ENCODE measurements at places on chromosomes 16 and 17.
A peak's percentile ranks its signal among the peaks of the same experiment; 100 is the strongest.

DNA sequence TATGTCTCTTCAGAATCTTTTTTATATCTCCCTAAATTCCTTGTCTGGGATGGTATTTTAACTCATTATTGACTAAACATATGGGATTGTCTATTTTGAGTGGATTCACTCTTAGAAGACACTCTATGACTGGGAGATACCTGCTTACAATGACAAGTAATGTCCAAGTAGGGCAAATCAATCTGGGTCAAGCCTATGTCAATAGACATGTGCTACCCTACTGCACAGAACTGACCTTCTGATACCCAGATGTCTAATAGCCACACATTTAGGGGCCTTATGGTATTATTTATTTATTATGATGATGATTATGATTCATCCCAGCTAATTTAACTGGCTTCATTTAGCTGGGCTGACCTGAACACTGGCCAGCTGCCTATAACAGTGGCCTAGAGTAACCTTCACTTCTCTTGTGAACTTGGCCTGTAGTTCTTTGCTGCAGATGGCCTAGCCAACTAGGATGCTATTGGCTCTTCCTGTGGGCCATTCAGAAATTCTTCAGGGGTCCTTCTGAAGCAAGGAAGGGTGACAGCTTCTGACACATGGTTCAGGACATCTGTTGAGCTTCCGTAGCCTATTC is 138.0 kb downstream of the ANKFN1 start:
- DNase-seq: no peak

- no peak for DNase-seq
These were observed 162.0 kb downstream of the CCDC182 start for GRCh38 chr17:57582881-57583756.

DNA sequence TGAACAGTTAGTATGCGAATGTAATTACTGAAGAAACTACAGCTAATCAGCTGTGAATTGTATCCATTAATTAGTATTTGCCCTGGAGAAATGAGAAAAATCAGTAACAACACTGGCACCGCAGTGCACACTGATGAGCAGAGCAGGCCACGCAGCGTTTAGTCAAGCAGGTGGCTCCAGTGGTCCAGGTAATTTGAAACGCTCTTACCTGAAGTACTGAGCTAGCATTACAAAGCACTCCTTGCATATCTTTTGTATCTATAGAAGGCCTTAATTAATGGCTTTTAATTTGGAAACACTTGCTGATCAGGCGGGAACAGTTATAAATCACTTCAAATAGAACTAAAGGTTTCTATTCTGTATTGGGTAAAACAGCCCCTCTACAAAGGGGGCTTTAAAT is 76.4 kb downstream of the TOX3 start:
- no peak for DNase-seq

DNA sequence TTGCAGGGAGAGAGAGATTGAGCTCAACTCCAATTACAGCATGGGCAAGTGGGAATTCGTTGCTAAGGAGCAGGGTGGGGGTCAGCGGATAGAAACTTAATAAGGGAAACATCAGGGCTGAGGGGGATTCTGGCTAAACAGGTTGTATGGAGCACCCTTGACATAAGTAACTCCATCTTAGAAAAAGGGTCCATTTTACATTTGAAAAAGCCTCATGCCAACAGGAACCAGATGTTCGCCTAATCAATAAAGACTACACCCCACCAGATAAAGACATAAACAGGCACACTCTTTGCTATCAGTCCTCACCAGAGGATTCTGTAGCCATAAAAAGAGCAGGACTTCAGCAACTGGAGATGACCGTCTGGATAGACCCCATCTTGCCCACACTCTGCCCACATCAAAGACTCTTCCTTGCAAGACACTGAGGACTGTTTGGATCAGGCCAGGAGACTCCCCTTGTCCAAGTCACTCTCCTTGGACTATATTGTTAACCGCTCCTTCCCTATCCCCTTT is 1.6 kb upstream of the LRRC75A start:
- DNase-seq: no peak

DNA sequence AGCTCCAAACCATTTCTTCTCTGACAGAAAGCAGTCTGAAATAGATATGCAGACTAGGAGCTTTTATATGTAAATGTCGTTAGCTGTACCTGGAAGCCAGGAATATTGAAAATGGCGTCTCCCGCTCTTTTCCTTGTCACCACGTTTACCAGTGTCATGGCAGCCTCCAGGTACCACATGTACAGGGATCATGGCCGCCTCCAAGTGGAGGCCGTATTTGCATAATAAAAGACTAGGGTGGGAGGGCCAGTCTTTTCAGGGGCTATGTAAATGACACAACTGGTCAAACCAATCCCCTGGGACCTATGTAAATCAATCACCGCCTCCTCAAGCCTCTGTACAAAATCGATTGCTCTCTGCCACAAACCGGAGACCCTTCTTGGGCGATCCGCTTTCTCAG is 54.3 kb downstream of the MYOCD start:
- DNase-seq: no peak

- DNase-seq: no peak
These were observed 5.8 kb upstream of the HOXB9 start for GRCh38 chr17:48631693-48632578.

DNA sequence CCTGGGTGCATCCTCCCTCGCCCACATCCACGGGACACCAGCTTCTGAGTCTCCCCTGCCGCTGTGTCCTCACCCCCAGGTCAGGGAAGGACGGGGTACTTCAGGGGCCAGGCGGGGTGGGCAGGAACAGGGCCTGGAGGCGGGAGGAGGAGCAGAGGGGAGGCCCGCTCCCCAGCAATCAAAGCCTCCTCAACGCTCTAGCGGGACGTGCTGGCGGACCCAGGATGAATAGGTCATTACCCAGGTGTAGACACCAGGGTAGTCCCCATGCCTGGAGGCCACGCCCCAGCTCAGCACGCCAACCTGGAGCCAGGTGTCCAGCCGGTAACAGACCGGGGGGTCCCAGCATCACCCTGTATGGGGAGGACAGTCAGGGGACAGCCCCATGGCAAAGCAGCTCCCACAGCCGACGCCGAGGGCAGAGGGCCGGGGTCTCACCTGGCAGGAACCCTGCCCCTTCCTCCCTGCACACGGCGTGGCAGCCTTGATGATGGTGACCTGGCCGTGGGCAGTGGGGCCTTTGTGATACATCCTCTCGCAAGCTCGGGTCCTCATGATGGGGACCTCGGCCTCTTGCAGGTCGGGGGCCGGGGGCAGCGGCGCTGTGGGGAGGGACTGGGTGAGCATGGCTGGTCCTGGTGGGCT is 24.2 kb downstream of the TPSD1 start:
- DNase-seq: no peak

DNA sequence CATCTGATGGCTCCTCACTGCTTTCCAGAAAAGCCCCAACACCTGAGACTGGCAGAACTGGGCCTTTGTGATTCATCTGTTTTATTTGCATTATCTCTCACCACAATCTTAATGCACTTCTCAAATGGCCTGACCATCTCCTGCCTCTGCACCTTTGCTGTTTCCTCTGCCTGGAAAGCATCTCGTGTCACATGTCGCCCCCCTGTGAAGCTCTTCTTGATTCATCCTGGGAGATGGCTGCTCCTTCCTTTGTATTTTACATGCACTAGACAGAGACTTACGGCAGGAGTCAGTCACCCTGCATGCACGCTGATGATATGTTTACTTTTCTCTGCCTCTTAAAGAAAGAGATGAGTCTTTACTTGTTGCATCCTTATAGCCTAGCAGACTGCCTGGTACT is 30.0 kb downstream of the HNF1B start:
- no peak for DNase-seq

- DNase-seq: no peak
These were observed 1.5 kb downstream of the GRB7 start for GRCh38 chr17:39738983-39739884.

DNA sequence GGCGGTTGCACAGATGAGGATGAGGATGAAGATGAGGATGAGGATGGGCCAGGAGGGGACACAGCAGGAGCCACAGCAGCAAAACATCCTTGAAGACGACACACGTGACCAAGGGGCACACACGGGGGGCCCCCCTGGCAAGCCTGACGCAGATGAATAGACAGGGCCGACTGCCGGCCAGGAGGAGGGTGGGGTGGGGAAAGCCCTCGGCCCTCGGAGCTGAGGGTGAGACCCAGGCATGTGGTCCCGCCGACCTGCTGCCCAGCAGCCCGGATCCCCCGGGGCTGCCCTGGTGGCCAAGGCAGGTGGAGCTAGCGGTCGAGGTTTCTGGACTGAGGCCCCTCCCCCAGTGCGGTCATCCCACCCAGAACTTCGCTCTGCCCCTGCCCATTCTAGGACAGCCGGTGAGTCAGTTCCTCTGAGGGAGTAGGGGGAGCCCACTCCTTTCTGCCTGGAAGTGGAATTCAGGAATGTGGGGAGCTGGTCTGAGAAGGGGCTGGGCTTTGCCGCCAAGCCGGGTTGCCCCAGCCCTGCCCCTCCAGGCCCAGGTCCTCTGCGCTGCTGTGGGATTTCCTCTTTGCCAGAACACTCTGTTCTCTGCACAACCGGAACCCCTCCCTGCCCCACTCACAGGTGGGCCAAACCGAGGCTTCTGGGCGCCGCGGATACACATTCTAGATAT is 9.9 kb downstream of the CYGB start:
- peak; percentile 36 for DNase-seq

DNA sequence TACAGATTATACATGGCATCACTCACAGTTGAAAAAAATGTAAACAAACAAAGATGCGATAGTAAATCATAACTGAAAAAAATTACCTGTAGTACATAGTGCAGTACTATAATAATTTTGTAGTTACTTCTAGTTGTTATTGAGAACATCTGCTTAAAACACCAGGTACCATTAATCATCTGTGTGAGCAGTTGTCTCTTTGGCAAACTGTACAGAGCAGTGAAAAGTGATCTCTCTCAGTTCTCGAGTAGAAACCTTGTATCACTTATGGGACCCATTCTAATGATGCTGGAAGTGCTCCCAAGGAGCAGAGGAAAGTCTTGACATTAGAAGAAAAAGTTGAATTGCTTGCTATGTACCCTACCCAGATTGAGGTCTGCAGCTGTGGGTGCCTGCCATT is 8.9 kb upstream of the TENT4B start:
- no peak for DNase-seq

GRCh38 chr17:80138856-80139426 is 8.0 kb downstream of the EIF4A3 start:
- no peak for DNase-seq

GRCh38 chr17:40903129-40903847 is 18.2 kb upstream of the KRT20 start:
- no peak for DNase-seq

DNA sequence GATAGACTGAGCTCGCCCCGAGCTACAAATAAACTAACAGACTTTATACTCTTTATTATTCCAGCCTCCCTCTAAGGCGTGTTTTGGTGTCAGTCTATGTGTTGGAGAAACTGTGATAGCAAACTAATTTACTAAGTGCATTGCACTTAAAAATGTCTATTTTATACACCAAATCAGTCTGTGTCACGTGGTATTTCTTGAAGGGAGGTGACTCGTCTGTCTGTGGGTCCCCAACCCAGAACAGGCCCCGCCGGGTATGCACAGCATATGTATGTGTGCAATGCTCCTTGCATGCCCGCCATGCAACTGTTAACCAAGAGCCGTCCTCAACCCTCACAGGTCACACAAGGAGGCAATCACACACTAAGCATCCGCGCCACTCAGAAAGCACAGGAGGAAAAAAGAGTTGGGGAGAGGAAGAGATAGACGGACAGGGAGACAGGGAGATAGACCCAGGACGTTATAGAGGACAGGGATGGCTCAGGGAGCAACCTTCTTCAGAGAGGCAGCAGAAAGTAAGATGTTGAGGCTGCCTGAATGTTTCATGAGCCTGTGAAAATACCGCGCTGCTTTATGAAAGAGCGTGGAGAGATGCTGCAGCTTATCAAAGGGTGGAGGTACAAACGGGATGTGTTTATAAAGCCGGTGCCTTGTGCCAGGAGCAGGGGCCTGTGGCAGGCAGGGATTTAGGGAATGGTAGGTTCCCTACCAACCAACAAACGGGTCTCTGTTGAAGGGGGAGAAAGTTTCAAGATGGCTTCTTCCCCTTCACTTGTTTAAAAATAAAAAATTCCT is 4.2 kb downstream of the RBFOX3 start:
- no peak for DNase-seq

- DNase-seq: no peak
These were observed 39.4 kb upstream of the ACSF3 start for GRCh38 chr16:89054261-89054661.

- DNase-seq: no peak
These were observed 213.7 kb downstream of the COPRS start for GRCh38 chr17:31645351-31645750.

DNA sequence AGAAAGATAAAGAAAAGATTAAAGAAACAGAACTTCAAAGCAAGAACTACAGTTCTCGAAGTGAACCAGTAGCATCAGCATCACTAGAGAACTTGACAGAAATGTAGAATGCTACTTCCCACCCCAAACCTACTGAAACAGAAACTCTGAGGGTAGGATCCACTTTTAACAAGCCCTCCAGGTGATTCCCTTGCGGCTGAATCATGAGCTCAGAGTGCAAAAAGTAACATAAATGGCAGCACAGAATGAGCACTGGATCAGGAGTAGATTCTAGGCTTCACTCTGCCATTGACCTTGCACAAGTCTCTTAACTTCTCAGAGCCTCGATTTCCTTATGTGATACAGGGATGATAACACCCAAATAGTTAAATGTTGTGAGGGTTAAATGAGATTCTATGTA is 5.8 kb downstream of the TOM1L2 start:
- no peak for DNase-seq

DNA sequence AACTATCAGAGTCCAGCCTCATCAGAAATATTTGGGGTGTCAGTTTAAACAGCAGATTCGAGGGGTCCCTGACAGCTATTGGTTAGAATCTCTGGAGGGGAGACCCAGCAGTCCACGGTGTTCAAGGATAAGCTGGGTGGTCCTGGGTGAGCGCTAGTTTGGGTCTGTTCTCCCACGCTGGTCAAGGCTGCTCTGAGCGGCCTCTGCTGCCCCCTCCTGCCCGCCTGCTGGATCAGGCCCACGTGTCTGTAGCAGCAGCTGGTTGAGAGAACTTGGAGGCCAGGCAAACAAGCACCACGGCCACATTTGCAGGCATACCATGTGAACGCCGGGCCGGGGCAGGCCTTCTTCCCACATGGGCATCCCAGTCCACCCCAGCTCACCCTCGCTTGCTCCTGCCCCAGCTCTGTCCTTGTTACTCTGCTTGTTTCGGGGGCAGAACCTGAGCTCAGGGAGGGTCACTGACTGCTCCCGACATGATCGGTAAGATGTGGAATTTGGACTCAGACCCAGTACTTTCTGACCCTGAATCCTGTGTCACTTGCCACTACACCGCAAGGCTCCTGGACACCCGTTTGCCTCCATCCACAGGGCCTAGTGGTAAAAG is 7.4 kb downstream of the FOXF1 start:
- DNase-seq: no peak

Data from stimulated activated CD4-positive, alpha-beta T cell treated with anti-CD3 and anti-CD28 coated beads, Interleukin-12 subunit alpha, Interleukin-12 subunit beta, amount 100 ng/mL, for 4 hours (primary cell).